Mesenchymal stem cell (in vitro differentiated cells and primary cell): ENCODE measurements at places on chromosomes 12 and 14.

- no peak for DNase-seq
These were observed 138.7 kb downstream of the ETV6 start for GRCh38 chr12:11787933-11788849.

GRCh38 chr14:103094406-103095209 is at the start of gene EXOC3L4:
EXOC3L4 (plus strand) TSS chr14:103094725; CDS start chr14:103100220, 5,495 bp downstream.
- peak; percentile 39 for DNase-seq

DNA sequence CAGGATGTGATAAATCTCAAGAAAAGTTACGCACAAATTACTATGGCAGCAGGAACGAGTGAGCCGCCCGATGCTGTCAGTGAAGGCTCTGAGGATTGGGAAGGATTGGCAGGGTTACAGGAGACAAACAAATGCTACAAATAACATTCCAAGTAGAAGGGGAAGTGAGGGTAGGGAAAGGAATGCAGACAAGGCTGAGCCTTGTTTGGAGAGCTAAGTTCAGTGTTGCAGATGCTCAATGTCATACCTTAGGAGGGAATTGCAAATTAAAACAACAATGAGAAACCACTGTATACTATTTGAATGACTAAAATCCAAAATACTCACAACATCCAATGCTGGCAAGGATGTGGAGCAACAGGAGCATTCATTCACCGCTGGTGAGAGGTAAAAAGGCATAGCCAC is 1.3 kb downstream of the CLEC9A start:
- DNase-seq = peak; percentile 86

DNA sequence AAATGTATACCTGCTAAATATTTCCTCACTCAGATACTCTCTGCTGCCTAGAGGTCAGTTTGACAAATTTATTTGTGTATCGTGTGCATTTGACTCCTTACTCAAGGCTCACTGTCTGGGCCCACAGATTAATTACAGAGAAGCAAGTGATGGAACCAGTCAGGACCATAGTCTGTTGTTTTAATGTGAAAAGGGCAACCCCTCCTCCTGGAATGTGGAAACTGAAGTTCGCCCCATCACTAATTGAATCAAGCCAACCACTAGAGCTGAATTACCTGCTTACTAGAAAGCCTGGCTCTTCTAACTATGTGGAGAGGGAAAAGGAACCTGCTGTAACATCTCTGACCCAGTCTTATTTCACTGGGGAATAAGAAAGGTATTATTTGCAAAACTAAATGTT is 199.9 kb upstream of the KRR1 start:
- no peak for DNase-seq

GRCh38 chr12:53624956-53625355 is 1.2 kb downstream of the ATF7 start:
- peak; percentile 49 for DNase-seq

- DNase-seq = no peak
These were observed 11.9 kb downstream of the RHOF start for GRCh38 chr12:121781484-121781997.

GRCh38 chr14:55771242-55771981 is 191.4 kb downstream of the KTN1 start:
- no peak for DNase-seq

DNA sequence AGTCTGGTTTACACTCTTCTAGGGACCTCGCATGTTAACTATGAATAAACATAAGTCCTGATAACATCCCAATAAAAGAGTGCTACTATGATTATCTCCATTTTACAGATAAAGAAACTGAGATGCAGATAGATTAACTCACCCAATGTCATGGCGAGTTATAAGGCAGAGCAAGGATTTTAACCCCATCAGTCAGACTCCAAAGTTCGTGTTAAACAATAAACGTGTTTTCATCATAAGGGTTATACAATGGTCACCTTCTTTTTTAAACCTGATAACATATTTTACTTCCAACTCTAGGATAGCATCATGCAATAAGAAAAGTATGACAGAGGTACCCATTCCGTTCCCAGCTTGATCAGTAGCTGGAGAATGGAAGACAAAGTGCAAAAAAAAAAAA is 1.2 kb downstream of the AREL1 start:
- no peak for DNase-seq

DNA sequence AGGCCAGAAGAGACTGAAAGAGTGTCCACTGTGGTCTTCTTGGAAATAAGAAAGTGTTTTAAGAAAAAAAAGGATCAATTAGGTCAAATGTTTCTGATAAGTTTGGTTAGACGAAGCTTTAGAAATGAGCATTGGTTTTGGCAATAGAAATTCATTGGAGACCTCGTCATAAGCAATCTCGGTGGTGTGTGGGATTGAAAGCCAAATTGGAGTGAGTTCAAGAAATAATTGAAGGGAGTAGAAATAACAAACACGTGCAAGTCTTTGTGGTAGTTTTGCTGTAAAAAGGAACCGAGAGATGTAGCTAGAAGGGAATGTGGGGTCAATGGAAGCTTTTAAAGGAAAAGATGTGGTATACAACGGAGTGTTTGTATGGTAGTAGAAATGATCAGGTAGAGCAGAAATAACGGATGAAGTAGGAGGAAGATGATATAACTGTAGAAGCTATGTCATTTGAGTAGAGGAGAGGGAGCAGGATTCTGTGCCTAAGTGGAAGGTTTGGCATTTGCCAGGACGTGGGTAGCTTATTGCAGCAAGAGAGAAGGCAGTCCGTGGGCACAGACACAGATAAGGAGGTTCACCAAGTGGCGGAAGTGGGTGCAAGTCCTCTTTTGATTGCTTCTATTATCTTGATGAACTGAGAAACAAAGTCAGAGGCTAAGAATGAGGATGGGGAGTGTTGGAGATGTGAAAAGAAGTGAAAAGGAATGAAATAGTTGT is 146.2 kb downstream of the DACT1 start:
- no peak for DNase-seq

DNA sequence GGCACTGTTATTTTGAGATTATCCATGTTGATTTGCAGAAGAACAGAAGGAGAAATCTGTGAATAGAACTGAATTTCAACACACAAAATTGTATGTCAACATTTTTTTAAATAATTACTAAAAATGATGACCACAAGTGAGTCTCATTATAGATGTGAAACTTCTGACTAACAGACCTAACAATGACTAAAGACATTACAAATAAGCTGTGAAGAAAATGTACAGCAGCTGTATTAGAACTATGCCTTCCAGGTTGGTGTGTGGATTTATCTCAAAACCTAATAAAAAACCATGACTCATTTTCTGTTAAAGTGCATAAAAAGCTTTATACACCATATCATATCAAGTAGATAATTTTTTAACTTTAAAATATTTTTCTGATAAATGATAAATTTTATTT is 22.5 kb upstream of the FOXG1 start:
- DNase-seq = no peak

DNA sequence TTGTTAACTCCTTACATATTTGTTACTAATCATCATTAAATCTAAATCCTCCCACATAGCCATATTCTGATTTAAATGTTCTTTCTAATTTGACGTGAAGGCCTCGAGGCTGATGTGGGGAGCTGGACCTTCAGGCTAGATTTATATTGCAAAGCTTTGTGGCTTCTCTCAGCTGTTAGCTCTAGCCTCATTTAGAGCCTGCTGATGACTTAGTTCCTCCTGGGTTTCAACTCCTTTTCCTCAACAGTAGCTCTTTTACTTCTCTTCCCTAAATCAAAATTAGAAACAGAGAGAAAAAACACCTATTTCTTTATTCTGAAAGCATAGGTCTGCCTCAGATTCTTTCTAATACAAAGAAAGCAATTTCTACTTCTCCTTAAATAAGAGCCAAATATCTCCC is 477.5 kb upstream of the CCDC196 start:
- DNase-seq = no peak

GRCh38 chr14:50001999-50002925 is 109.4 kb downstream of the ARF6 start:
- no peak for DNase-seq

DNA sequence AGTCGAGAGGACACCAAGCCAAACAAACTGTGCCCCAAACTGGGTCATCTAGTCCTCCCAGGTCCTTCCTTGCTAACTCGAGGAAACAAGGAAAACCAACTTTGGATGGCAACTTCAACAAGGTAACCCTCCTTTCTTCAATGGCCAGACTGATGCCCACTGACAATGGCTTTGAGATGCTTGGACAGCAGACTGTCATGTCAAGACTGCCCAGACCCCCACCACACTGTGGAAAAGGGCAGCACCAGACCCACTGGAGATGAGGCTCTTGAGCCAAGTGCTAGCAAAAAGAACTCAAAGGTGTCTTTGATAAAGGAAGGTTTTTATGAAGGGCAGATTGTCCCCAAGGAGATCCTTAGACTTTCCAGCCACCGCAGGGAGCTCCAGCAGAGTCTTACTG is 9.0 kb upstream of the CDH24 start:
- DNase-seq = no peak

DNA sequence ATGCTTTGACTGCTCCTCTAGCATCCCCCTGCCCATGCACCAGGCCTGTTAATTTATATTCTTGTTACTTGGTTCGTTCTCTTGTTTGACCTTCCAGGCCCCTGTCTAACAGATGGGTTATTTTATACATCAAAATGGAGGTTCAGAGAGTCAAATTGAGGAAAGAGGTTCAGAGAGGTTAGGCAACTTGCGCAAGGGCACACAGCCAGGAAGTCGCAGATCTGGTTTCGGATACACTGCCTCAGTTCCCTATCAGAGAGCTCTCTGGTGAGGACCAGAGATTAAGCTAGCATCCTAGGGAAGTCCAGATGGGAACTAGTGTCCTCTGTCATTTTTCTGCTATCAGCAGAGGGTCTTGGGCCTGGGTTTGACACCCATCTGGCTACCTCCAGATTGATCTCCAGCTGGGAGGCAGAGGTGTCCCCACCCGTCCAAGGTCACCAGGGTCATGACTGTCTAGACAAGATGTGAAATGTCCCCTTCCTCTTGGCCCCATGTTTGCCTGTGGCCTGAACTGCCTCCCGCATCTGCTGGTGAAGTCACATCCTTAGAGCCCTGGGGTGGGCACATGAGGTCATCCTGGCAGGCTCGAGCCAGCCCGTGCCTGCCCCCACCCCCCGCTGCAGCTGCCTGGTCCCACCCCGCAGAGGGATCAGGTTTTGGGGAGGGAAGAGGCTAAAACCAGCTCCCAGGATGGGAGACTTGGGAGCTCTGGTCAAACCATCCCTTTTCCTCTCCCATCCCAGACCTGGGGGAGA is 84.3 kb upstream of the NCOR2 start:
- DNase-seq = peak; percentile 47

DNA sequence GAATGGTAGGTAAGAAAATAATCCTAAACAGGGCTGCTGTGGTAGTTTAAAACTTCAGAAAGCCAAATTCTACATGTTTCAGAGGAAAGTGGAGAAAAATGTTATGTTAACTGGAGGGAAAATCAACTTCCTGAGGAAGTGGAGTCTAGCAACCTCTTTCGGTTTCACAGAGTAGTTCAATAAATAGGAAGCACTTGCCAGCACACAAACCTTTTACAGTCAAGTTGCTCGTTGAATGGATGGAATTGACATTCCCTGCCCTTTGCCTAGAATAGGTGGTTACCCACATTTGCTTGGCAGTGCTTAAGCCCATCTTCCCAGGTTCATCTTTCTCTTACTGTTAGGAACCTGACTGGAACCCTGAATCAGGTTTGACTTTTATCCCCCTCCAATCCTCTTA is 15.9 kb downstream of the ANKRD13A start:
- DNase-seq = no peak

GRCh38 chr14:102554821-102555819 is 37.3 kb upstream of the RCOR1 start:
- peak; percentile 38 for DNase-seq

DNA sequence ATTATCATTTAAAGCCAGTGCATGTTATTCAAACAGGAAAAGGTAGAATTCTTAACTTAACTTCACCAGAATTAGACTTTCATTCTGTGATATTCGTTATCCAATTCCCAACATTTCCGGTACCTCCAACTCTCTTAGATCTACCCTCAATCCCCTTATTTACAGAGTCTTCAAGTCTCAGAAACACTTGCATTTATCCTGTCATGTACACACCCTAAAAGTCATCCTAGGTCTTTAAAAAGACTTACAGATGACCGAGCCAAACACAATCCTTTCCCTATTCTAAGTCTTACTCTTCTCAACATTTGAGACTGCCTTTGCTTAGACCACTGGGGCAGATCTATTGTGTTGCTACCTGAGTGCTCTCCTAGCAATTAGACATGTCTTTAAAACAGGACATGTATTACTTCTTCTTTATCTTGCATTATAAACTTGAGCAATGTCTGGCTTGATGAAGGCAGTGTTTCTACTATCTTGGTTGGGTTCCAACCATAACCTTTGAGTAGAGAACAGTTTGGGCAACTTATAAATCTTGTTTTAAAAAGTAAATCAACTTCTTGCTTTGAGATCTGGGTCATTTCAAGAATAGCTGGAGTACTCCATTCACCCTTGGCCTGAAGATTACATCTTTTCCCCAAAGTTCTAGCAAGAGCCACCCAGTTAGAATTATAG is 140.6 kb upstream of the PLEKHG7 start:
- no peak for DNase-seq

GRCh38 chr14:22180045-22180444 is 409.0 kb downstream of the DAD1 start:
- no peak for DNase-seq

DNA sequence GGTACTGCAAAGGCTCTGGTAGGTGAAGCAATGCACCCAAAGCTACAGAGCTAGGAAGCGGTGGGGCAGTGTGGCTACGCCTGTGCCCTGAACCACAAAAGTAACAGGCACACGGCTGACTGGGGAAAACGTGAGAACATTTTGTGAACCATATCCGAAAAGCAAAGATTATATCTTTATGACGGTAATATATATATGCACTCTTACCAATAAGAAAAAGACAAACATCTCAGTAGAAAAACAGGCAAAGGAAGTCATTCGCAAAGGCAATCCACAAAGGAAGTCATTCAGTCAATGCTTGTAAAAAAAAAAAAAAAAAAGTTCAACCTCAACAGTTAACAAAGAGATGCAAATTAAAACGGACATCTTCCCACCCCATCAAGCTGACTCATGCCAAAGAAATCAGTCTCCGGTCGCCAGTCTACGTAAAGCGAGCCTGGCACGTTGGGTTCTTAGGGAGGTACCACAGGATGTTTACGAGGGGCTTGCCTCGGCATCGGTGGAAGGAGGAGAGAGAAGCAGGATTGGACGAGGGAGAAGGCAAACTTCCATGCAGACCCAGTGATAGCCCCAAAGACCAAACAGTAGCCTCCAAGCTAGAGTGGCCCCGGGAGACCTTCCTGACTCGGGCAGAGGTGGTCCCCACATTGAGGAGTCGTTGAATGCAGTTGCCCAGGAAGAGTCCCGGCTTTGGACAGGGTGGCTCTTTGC is 39.4 kb upstream of the PPP2R5C start:
- DNase-seq = peak; percentile 88

GRCh38 chr14:56648508-56649301 is 69.1 kb downstream of the TMEM260 start:
- DNase-seq = no peak

DNA sequence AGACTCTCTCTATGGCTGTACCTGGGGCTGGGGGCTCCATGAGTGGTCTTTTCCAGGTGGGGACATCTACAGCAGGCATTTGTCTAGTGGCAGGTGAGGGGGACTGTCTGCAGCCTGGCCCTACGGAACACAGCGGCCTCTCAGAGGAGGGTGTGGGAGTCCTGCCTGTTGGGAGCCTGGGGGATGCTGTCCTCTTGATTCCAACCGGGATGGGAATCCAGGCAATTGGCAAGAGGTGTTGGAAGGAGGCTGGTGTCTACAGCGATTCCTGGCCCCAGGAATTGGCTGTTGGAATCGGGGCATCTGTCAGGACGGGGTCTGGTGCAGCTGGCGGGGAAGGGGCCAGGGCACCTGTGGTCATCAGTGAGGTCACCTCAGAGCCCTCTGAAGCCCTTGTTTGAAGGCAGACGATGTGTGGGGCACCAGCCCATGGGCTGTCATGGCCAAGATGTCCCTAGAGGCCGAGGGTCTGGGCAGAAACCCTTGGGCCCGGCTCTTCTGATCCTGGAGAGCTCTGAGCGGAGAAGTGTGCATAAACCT is 386.3 kb downstream of the TMEM121 start:
- no peak for DNase-seq
